ENCODE measurements at places on chromosomes 3 and 15.

DNA sequence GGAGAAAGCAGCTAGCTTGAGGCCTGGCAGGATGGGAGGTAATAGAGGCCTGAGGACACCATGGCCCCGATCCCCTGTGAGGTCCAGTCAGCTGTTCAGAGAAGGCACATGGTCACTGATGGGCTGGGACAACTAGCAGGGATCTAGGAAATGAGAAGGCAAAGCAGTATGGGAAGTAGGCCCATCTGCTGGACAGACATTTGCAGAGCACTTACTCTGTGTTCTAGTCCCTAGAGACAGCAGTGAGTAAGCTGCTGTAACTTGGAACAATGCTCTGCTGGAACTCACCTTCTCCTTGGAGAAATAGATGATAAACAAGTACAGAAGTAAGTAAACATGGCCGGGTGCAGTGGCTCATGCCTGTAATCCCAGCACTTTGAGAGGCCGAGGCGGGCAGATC, 7.1 kb downstream of the ECE2 start:
- no peaks in the 10 kb centered on the region for H3K4me1 ChIP-seq
- H3K27ac ChIP-seq = no peak overlapping the region
- H3K4me3 ChIP-seq = no peak overlapping the region
- no peaks in the 10 kb centered on the region for H3K36me3 ChIP-seq
- DNase-seq = no peak
- no peaks in the 10 kb centered on the region for H3K27me3 ChIP-seq

GRCh38 chr3:138600100-138600745, 6.2 kb upstream of the CEP70 start:
- H3K4me1 ChIP-seq = no peaks in the 10 kb centered on the region
- H3K27me3 ChIP-seq = no peaks in the 10 kb centered on the region
- H3K4me3 ChIP-seq = no peak overlapping the region
- no peak overlapping the region for H3K27ac ChIP-seq
- H3K36me3 ChIP-seq = no peaks in the 10 kb centered on the region
- no peak for DNase-seq

DNA sequence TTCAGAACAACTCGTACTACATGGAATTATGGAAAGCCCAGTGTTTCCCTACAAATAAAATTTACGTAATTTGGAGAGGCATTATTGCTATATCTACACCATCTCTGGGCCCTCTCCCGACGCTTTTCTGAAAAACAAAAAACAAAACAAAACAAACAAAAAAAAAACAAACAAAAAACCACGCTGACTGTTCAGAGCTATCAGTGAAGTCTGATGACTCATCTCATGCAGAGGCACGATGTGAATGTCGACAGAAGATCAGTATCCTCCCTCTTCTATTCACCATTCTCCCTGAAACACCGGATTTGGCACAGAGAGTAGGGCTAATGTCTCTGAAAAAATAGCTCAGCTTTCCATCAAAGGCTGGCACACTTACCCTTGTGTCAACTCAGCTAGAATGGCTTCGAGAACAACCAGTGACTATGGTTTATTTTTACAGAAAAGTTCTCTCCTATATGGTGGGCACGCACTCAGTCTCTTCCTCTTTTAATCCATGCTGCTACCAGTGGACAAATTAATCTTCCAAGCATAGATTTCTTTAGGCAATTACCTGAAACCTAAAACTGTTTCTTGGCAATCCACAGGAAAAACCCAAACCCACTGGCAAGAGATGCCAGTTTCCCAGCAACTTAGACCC, 1.5 kb downstream of the CRBN start:
- H3K27me3 ChIP-seq = no peaks in the 10 kb centered on the region
- no peak for DNase-seq
- H3K4me3 ChIP-seq = no peak overlapping the region
- 0 out of 2 replicates have a peak, but pooled peaks cover 1% of the 10 kb centered on the region for H3K4me1 ChIP-seq
- H3K27ac ChIP-seq = no peak overlapping the region

- H3K4me3 ChIP-seq = no peak overlapping the region
- H3K4me1 ChIP-seq = no peaks in the 10 kb centered on the region
These were observed 404.1 kb downstream of the EPHB1 start for GRCh38 chr3:135199137-135199536.

GRCh38 chr15:86247249-86247955, 167.7 kb downstream of the AGBL1 start:
- H3K36me3 ChIP-seq = no peaks in the 10 kb centered on the region
- no peaks in the 10 kb centered on the region for H3K27me3 ChIP-seq
- H3K4me3 ChIP-seq = no peak overlapping the region
- no peak for DNase-seq
- no peaks in the 10 kb centered on the region for H3K4me1 ChIP-seq
- H3K27ac ChIP-seq = no peak overlapping the region

DNA sequence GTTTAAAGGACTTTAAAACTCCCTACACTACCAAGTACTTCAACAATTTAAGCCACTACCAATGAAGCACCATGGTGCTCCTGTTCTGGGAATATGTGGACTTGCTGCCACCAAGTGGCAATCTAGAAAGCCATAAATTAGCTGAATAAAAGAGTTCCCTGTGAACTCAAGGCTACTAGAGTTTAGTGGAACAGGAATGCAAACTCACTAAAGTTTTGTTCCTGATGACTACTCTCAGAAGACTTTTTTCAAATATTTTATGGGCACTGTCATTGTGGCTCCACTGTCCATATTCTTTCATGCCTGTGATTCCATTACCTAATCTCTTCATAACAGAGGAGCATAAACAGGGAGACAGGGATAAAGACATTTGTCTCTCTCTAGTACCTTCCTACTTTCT, 63.9 kb downstream of the TMCC1 start:
- no peak overlapping the region for H3K4me3 ChIP-seq
- H3K27ac ChIP-seq = no peak overlapping the region
- DNase-seq = peak; percentile 16
- no peaks in the 10 kb centered on the region for H3K4me1 ChIP-seq

GRCh38 chr3:141655801-141656200, 82.3 kb upstream of the RNF7 start:
- H3K4me1 ChIP-seq = no peaks in the 10 kb centered on the region
- H3K4me3 ChIP-seq = no peak overlapping the region
- no peaks in the 10 kb centered on the region for H3K36me3 ChIP-seq
- H3K27ac ChIP-seq = no peak overlapping the region

GRCh38 chr15:45704329-45705249, 69.8 kb downstream of the SQOR start:
- no peaks in the 10 kb centered on the region for H3K36me3 ChIP-seq
- peak overlapping the region; percentile 73 for H3K4me3 ChIP-seq
- DNase-seq = peak; percentile 75
- H3K4me1 ChIP-seq = no peaks in the 10 kb centered on the region
- H3K27ac ChIP-seq = no peak overlapping the region

GRCh38 chr3:30680789-30681648, 74.6 kb downstream of the TGFBR2 start:
- no peak overlapping the region for H3K4me3 ChIP-seq
- H3K27me3 ChIP-seq = peaks cover 1% of the 10 kb centered on the region
- H3K36me3 ChIP-seq = no peaks in the 10 kb centered on the region
- H3K4me1 ChIP-seq = peaks cover 1% of the 10 kb centered on the region
- no peak overlapping the region for H3K27ac ChIP-seq

DNA sequence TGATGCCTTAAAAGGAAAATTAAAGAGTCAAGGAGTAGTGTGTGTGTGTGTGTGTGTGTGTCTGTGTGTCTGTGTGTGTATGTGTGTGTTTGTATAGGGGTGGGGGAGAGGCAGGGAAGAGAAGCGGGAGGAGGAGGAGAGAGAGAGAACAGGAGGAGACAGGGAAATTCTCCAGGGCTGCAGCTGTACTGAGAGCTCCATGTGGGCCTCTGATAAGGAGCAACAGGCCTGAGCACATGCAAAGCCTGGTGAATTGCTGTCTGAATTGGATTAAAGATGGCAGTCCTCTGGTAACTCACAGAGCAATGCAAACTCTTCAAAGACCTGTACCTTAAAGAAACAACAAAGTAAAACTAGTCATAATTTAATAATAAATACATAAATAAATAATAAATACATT, 70.6 kb downstream of the SEMA6D start:
- no peaks in the 10 kb centered on the region for H3K4me1 ChIP-seq
- no peaks in the 10 kb centered on the region for H3K36me3 ChIP-seq
- H3K27ac ChIP-seq = no peak overlapping the region
- no peaks in the 10 kb centered on the region for H3K27me3 ChIP-seq
- H3K4me3 ChIP-seq = no peak overlapping the region

DNA sequence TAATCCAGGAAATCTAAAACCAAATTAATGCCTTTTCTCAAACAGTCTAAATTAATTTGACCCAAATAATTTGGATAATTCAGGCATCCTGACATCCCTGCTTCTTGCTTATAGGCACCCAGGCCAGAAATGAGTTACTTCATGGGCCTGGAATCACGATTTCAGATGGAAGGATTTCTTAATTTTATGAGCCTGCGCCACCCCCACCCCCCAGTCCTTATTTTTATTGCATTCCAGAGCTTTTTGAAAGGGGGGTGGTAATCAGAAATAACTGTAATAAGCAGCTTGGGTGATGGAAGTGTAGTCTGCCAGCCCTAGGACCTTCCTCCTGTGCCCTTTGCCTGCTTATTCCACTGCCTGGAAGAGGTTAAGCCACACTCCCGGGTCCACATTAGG, 1.3 kb downstream of the AP2M1 start:
- H3K27ac ChIP-seq = no peak overlapping the region
- peaks cover 28% of the 10 kb centered on the region for H3K36me3 ChIP-seq
- H3K4me3 ChIP-seq = peak overlapping the region; percentile 10
- no peak for DNase-seq
- H3K27me3 ChIP-seq = no peaks in the 10 kb centered on the region
